ENCODE measurements at places on chromosomes 12 and 14.

- peak; percentile 49 for DNase-seq
Observed at GRCh38 chr12:96241846-96242256, 47.7 kb downstream of the ELK3 start.

DNA sequence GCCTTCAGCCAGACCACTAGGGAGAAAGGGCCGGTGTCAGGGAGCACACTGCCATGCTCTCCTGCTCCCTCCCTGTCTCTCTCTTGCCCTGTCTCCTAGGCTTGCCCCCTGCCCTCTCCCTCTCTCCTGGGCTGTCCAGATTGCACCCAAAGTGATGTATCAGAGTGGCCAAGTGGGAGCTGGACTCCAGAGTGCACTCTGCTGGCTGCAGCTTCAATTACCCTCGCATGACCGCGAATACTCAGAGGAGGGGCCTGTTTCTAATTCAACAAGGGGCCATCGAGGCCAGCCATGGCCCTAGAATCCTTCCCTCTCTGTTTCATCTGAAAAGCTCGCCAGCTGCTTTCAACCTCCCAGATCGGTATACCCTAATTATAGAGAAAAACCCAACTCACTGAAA lies 206.4 kb upstream of the FKBP4 start:
- no peak for DNase-seq

DNA sequence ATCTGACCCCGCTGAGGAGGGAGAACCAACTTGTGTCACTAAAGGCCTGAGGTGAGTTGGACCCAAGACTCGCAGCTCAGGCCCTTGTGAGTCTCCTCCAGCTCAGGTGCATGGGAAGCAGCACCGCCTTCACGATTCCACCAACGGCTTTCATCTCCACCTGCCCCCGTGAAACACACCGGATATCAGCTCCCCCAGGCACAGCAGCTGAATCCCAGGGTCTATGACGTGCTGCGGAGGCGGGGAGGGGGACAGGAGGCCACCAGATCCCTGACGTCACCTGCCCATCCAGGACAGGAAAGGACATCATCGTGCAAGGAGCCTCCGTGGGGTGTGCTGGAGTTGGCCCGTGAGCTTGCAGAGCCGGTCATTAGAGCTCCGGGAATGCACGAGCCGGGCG lies 18.5 kb upstream of the SFSWAP start:
- no peak for DNase-seq

DNA sequence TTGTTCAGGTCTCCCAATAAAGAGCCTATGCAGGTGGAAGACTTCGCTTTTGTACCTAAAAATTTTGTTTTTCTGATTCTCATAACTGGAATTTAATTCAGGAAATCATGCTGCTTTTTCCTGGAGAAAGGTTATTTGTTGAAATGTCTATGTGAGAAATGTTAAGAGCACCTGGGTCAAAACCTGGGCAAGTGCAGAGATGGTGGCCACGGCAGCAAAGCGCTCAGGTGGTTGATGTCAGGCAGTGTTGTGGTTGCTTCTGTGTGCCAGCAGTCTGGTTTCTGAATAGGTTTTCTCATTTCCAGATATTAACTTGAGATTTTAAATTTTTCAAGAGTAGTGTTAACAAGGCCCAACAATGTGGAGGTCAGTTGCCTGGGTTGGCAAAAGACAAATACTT lies 96.2 kb downstream of the ESR2 start:
- no peak for DNase-seq

- peak; percentile 95 for DNase-seq
Observed at GRCh38 chr12:105945880-105946279, 192.9 kb downstream of the NUAK1 start.

DNA sequence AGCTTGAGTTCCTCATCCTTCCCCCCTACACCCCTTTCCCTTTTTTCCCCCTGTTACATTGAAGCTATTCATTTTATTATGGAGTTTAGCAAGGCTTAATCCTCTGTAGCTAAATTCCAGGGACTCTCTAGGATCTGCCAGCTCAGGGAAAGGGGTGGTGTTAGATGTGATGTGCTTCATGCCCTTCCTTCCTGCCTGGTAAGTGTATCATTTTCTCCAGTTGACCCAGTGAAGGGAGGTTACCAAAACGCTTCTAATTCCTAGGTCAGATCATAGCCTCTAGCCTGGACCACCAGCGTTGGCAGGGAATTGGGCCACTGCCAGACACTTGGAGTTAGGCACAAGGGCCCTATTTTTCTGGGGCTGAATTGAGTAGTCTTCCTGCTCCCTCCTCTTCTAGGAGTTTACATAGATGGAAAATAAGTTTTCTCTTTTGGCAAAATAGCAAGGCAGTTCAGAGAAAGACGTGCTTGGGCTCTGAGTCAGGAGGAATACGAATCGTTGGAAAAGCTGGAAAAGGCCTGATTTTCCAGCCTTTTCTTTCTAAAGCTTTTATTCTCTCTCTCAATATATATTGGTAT lies 88.3 kb downstream of the NPAS3 start:
- DNase-seq = peak; percentile 44

Data from RPMI7951 (cell line).